ENCODE measurements at places on chromosomes 13 and 19. TPM values are rescaled to one million over a fixed set of nuclear protein-coding genes. Genes with fewer than 3 reads are reported as not detected.

DCT gene
- 0.13 TPM for total RNA-seq

FAM32A gene
- 90.1 TPM for total RNA-seq

BICRA gene
- total RNA-seq, result 7.4 TPM

DNA sequence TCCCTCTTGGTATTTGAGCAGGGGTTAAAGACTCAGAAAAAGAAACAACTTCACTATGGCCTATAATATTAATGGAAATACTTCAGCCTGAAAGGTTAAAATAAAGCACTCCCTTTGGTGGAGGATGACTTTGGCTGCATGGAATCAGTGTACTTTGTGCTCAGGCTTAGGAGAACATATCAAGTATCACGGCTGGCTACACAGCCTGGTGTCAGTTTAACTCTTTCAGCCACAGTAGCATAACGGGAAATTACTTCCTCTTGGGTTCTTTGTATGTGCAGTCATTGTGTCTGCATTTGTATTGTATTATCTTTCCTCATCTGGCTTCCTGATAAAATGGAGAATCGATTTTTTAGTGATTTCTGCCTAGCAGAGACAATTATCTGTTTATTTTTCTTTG, 239.0 kb downstream of the GGACT start:
- no peak for ATAC-seq

- no peak for ATAC-seq
Measured at GRCh38 chr13:110015253-110015652, 228.9 kb upstream of the IRS2 start.

DNA sequence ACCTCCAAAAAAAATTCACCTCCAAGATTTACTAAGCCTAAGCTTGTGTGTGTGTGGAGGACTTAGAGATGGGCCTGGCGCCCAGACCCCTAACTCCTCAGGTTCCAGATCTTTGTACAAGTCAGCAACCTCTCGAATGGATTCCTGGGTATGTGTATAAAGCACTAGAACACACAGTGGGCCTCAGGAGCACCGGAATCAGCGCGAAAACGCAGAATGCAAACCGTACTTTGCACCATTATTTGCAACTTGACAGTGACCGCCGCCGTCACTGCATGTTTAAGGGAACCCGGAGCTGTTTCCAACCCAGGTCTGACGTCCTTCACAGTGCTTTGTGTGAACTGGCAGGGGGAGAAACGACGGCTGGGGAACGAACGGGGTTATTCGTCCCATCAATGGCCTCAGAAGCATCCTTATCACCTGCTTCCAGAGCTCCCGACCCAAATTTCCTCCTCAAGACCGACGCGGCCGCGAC, 688 bp downstream of the ZNF606 start:
- ATAC-seq, result no peak

DNA sequence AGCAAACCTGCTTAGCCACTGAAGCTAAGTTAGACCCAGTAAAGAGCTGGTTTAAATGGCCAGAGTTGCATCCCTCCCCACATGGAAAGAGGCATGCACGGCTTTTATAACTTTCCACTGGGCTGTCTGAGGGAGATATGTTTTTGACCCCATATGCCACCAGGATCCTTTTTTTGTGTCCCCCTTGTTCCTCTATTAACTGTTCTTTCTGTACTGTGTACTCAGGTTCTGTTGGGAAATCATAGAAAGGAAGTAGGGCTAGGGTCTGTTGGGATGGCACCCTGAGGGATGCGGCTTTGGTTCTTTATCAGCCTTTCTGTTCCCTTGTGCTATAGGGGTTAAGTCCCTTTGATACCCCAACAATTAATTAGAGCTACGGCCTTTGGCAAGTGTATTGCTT, 12.2 kb upstream of the TM9SF2 start:
- ATAC-seq, result no peak

DNA sequence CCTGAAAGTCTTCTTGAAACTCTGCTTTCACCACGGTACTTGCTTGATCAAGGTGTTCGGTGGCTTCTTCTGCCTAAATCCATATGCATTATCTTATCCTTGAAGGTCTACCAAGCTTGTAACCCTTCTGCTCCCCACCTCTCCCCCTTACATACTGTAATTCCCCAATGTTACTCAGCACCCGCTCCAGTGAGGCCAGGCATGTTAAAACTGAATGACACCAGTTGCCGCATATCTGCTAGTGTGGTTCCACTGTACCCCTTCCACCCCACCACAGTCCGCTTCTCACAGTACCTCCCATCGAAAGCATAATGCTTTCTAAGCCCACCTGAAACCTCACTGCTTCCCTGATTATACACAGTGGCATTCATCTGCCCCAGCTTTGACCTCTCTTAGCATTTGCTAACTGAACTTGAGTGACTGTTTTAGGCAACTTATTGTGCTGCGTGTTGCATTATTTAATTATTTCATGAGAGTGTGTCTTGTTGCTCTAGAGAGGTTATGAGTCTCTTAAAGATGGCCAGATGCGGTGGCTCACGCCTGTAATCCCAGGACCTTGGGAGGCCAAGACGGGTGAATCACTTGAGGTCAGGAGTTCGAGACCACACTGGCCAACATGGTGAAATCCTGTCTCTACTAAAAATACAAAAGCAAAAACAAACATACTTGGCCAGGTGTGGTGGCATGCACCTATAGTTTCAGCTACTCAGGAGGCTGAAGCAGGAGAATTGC, 87.6 kb upstream of the MBNL2 start:
- no peak for ATAC-seq

DNA sequence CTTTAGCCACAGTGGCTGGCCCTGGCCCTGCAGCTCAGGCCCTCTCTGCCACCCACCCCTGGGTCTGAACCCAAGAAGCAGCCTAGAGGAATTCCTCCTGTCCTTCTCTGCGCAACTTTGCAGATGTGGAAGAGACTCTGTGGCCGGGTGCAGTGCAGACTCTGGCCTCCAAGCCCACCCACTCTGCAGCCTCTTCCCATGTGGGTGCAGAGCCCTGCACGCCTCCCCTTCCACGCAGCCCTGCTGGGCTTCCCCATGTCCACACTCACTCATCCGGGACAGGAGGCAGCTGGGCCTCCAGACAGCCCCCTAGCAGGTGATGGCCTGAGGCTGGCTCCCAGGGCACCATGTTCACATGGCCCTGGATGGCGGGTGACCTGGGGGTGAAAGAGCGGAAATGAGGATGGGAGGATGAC, 2.5 kb downstream of the TEX29 start:
- no peak for ATAC-seq

DNA sequence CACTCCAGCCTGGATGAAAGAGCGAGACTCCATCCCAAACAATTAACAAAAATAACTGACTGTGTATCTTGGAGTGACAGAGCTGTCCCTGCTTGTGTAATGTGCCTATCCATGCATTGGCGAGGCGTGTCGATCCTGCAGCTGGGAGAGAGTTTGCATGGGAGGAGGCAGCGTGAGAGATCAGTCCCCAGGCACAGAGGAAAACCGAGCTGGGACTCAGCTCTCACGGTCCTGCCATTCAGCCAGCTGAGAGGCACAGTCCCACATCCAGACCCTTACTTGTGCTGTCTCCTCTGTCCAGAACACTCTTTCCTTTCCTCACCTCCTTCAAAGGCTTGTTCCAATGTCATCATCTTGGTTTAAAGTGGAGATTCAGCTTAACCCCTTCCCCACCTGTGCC, 11.9 kb upstream of the SULT2B1 start:
- ATAC-seq, result no peak

GRCh38 chr13:23999424-23999823, 102.1 kb upstream of the C1QTNF9B start:
- no peak for ATAC-seq

Data from gastroesophageal sphincter (tissue), 4 donors.